Activated naive CD8-positive, alpha-beta T cell treated with anti-CD3 and anti-CD28 coated beads for 36 hours (primary cell): ENCODE measurements at places on chromosomes 1 and 21. TPM values are rescaled to one million over a fixed set of nuclear protein-coding genes. Genes with fewer than 3 reads are reported as not detected.

TRIM63 gene
- not detected for total RNA-seq

- H3K4me1 ChIP-seq: peaks cover 42% of the 10 kb centered on the region
- H3K27ac ChIP-seq: no peak overlapping the region
- H3K4me3 ChIP-seq: no peak overlapping the region
- H3K27me3 ChIP-seq: no peaks in the 10 kb centered on the region
- peaks cover 42% of the 10 kb centered on the region for H3K36me3 ChIP-seq
Observed at GRCh38 chr21:37435120-37435519, 68.5 kb downstream of the DYRK1A start.

AMPD1 gene
- total RNA-seq: not detected

DNA sequence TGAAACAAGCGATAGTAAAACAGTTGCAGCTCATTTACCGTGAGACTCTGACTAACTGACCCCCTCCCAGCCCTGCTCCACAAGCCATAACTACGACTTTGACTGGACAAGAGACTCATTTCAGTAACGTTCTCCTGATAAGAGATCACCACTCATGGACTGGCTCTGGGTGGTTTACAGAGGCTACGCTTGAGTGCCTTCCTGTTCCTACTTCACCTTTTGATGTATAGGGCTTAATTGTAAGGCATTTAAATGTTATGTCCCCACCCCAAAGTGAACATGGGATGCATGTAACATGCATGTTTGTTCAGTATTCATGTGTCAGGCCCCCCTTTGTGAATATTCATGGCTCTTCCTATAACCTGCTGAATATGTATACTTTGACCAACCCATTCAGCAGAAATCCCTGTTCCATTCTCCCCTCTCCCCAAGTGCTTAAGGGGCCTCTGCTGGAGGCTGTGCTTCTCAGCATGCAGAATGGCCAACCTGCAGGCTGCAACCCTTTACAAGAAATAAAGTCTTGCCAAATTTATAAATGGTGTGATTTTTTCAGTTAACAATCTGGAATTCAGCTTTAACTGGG, 50.7 kb upstream of the SPOCD1 start:
- H3K27ac ChIP-seq: no peak overlapping the region
- no peaks in the 10 kb centered on the region for H3K27me3 ChIP-seq
- no peaks in the 10 kb centered on the region for H3K36me3 ChIP-seq
- no peak overlapping the region for H3K4me3 ChIP-seq

DNA sequence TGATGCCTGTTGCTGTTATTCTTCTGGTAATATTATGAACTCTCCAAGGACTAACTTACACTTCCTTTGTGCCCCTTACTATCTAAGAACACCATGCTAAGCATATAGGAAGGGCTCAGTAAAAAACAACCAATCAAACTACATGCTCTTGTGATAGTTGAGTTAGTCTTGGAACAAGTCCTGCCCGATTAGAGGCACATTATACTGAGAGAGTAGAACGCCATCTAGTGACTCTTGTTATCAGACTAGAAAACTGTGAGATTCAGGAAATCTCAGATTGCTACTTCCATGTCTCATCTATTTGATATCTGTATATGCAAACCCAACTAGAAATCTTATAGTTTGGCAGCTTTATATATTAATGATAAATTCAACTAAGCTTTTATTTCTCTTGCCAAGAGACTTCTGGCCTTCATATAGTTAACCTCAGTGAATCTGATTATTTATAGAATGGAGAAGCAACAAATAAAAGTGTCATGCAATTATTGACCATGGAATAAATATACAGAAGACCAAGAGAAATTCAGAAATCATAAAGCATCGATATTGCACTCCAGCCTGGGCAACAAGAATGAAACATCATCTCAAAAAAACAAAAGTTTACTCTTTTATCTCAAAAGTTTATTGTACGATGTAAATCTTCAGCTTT, 7.8 kb upstream of the SRRM1 start:
- peaks cover 15% of the 10 kb centered on the region for H3K4me1 ChIP-seq
- DNase-seq: no peak

OXCT2 gene
- 5.7 TPM for total RNA-seq

TEDDM1 gene
- not detected for total RNA-seq

DNA sequence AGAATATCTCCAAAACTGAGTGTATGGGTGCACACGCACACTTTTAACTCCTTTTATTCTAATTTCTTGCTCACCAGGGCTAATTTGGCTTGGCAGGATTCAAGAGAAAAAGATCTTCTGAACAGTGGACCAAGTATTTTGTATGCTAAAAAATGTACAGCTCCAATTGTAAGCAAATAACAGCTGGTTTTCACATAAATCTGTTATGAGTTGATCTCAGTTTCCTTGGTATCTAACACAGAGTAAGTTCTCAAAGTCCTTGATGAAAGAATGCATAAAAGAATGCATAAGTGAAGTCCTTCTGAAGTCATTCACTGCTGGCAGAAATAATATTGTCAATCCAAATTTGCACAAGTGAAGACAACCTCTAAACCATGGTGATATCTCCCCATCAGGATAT, 213.0 kb downstream of the OMA1 start:
- no peaks in the 10 kb centered on the region for H3K36me3 ChIP-seq
- H3K27ac ChIP-seq: no peak overlapping the region
- no peaks in the 10 kb centered on the region for H3K27me3 ChIP-seq

DNA sequence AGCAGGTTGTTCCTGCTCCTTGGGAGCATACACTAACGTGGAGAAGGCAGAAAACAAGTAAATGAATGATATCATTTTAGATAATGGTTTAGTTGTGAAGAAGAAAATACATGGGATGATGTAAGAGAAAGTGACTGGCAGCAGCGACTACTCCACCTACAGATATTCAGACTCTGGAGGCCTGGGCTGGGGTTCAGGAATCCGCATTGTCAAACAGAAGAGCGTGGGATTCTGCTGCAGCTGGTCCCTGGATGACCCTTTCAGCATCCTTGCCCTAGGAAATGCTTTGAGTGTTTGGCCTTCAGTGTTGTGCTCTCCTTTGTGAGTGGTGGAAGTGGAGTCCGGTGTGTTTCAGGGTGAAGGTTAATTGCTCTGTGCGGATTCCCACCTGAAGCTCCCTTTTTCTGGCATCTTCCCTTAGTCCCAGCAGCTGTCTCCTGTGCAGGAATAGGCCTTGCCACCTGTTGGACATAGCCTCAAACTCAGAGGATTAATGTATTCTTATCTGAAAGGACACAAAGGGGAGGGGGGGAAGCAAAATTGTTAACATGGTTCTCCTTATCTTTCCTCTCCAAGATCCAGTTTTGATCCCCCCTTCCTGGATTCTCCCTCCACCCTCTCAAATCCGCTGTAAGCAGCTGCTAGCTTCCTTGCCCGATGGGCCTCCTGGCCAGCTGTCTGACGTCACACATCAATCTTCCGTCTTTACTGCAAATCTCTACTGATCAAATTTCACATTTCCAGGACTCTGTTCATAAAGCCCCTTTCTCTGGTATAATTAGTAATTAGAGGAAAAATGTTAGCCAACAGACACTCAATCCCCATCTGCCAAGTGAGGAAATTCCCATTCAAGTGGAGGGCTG, 68.3 kb upstream of the SPAG17 start:
- H3K36me3 ChIP-seq: no peaks in the 10 kb centered on the region
- DNase-seq: no peak
- peaks cover 4% of the 10 kb centered on the region for H3K27me3 ChIP-seq
- H3K4me1 ChIP-seq: no peaks in the 10 kb centered on the region
- no peak overlapping the region for H3K27ac ChIP-seq

DMBX1 gene
- not detected for total RNA-seq

DNA sequence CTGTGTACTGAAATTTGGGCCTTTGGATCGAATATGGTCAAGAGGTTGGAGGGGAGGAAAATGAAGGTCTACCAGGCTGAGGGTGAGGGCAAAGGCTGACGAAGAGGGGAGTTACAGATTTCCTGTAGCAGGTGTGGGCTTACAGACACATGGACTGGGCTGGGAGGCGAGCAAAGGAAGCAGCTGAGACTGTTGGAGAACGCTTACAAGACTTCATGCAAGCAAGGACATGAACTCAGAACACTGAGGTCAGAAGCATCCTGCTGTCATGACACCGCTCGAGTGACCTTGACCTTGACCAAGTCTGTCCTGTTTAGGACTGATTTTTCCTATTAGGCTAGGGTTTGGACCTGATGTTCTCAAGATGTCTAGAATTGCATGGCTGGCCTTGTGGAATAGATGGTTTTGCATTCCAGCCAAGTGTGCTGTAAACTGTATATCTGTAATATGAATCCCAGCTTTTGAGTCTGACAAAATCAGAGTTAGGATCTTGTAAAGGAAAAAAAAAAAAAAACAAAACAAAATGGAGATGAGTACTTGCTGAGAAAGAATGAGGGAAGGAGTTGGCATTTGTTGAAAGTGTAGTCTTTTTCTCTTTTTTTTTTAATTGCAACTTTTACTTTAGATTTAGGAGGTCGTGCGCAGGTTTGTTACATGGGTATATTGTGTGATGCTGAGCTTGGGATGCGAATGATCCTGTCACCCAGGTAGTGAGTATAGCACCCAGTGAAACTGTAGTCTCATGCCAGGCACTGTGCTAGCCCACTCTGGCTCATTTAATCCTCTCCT, 5.8 kb downstream of the ELF3 start:
- peaks cover 4% of the 10 kb centered on the region for H3K27me3 ChIP-seq
- H3K27ac ChIP-seq: no peak overlapping the region
- no peak overlapping the region for H3K4me3 ChIP-seq
- H3K36me3 ChIP-seq: no peaks in the 10 kb centered on the region
- H3K4me1 ChIP-seq: no peaks in the 10 kb centered on the region
